Stimulated activated CD4-positive, alpha-beta T cell treated with anti-CD3 and anti-CD28 coated beads, Interleukin-1b, Interleukin-23, amount 100 ng/mL, for 1 hour (primary cell): ENCODE measurements at places on chromosomes 12 and 14.

DNA sequence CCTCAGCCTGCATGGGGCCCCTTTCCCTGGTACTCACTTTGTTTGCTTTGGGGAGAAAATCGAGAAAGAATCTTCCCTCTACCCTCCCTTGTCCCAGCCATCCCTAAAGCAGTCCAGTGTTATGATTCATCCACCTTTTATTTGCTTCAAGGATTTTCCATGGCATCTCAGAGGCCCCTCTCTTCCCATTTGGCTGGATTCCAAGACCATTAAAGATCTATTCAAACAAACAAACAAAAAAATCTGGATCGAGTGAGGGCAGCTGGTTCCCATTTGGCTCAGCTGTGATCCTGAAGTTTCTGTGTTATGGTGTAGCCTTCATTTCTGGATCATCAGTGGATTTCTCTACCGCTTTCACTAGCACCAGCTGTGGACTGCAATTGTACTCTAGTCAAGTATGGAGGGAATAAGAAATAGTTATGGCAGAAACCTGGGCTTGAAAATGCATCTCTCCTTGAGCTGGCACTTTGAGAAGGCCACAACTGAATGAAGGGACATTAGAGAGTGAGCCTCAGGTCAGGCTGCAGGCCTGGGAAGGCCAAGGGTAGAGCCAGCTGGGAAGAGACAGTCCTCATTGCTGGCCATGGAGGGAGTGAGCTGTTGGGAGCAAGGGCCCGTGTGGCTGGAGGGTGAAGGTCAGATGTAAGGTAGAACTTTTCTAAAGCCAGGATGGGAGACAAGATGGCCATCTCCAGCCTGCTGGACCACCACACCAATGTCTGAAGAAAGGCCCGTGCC is 13.7 kb downstream of the KRT71 start:
- DNase-seq = no peak

GRCh38 chr12:115223322-115223721 is 539.3 kb upstream of the TBX3 start:
- DNase-seq = no peak

DNA sequence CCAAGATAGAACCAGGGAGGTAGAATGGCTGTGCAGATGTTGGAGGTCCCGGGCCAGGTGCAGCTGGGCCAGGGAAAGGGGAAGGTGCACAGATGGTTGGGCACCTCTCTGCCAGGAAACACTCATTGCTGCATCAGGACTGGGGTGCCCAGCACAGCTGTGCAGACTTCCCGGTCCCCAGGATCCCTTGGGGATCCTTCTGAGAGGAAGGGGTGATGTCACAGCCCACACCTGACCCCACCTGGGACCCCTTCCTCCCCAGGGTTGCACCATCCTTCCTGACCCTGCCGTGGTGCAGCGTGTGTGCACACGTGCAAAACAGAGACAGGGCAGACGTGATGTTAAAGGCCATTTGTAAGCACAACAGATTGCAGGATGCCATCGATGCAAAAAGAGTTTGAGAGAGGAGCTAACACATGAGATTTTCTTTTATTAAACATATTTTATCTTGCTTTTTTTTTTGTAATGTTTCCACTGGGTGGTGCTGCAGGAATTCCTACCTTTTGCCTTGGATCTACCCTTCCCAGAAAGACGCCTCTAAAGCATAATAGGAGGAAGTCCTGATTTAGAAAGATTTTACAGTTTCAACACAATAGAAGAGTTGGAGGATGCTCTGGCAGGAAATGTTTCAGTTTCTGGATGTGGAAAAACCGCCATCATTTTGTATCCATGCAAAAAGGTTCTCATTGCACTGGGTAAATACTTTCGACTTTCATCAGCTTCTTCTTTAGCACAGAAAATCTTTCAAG is 14.8 kb downstream of the ELK3 start:
- no peak for DNase-seq

DNA sequence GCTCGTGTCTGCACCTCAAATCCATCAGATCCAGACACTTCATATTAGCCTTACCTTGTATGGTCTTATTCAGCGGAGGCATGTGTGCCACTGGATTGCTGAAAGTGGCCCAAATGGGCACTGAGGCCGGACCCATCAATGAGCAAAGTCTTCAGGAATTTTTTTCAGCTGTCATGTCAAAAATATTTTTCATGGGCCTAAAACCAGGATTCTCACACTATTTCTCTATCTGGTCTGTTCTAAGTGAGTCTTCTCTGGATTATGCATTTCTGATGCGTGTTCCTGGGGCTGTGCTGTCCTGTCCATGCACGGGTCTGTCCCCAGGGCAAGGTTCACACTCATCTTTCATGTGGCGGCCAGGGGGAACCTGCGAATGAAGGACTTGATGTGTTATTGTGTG is 94.6 kb downstream of the KCNA5 start:
- DNase-seq = no peak

DNA sequence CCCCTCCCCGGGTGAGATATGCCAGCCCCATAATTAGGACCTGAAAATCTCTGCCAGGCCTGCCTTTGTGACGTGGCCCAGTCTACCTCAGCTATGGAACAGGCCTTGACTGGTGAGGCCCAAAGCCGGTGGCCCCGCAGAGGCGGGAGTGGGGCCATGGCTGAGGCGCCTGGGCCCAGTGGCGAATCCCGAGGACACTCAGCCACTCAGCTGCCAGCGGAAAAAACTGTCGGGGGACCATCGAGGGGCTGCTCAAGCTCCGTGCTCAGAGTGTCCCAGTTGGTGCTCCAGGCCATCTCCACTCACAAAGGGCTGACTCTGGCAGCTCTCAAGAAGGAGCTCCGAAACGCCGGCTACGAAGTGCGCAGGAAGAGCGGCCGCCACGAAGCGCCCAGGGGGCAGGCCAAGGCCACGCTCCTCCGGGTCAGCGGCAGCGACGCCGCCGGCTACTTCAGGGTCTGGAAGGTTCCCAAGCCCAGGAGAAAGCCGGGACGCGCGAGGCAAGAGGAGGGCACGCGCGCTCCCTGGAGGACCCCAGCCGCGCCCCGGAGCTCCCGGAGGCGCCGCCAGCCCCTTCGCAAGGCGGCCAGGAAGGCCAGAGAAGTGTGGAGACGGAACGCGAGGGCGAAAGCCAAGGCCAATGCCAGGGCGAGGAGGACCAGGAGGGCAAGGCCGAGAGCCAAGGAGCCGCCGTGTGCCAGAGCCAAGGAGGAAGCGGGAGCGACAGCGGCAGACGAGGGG is 21.4 kb downstream of the ZNF641 start:
- DNase-seq = no peak

GRCh38 chr12:20731274-20731673 is 36.1 kb downstream of the SLCO1C1 start:
- no peak for DNase-seq

- no peak for DNase-seq
These were observed 23.1 kb downstream of the ACVR1B start for GRCh38 chr12:51974646-51975045.

DNA sequence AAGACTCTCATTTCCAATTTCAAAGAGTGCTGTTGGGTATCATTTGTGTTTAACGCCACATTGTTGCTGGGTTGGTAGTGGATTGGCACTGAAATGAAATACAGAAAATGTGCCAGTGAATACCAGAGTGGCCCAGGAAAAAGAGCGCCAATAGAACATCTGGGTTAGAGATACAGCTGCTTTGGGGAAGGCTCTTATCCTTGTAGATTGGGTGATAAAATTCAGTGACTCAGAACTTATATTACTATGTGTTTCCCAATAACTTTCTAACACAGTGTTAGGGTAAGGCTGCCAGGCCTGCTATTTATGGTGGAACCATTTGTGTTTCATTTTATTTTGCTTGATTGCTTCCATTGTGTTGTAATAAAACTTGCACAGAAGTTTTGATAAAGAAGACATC is 168.2 kb upstream of the SSTR1 start:
- no peak for DNase-seq

DNA sequence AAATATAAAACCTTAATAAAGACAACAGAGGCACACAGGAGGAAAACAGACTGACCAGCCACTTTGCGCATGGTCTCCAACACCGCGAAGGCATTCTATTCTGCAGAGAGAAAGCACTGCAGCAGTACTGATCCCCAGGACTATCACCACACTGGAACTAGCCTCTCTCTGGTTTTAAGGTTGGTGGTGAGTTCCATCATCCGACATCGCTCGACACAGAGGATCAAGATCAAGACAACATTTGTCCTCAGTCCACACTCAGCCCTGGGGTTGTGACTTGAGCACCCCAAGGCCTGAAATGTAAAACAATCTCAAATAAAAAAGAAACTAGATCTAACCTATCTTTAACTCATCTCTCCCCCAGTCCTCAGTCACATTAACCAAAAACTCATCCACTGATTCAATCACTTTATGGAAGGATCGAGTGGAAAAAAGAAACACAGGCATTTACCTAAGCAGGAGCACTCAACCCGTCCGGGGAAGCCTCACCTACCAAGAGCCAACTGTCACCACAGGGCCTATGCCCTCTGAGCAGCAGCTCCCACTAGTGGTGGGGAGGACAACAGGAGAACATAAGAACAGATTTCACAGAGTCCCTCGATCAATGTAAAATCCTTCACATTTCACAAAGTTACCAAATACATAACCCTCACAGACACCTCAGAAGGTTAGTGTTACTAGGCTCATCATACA is 17.7 kb downstream of the STXBP6 start:
- DNase-seq = no peak

DNA sequence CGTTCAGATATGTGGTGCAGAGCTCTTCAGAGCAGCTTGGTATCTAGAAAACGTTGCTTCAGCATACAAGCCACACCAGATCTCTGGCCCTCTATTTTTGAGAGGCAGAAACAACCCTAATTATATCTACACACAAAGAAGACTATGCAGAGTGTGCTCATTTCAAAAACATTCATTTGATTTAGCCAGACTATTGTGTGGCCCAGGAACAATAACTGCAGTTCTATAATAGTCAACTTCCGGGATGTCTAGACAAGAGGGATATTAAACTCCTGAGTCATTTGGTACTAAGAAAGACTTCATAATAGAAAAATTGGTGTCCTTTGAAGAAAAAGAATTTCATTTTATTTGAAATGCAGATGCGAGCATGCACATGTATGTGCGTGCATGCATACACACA is 153.8 kb downstream of the PELI2 start:
- DNase-seq = no peak

- no peak for DNase-seq
These were observed 954 bp upstream of the SLC39A2 start for GRCh38 chr14:20998139-20998538.

- no peak for DNase-seq
These were observed 79.9 kb downstream of the MDGA2 start for GRCh38 chr14:47595552-47595951.

DNA sequence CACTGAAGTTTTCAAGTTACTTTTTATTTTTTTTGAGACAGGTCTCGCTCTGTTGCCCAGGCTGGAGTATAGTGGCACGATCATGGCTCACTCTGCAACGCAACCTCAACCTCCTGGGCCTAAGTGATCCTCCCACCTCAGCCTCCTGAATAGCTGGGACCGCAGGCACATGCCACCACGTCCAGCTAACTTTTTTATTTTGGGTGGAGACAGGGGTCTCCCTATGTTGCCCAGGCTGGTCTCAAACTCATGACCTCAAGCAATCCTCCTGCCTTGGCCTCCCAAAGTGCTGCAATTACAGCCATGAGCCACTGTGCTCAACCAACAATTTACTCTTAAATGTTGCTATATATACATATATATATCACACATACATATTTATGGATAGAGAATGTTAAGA is 27.4 kb upstream of the LGALS3 start:
- no peak for DNase-seq

DNA sequence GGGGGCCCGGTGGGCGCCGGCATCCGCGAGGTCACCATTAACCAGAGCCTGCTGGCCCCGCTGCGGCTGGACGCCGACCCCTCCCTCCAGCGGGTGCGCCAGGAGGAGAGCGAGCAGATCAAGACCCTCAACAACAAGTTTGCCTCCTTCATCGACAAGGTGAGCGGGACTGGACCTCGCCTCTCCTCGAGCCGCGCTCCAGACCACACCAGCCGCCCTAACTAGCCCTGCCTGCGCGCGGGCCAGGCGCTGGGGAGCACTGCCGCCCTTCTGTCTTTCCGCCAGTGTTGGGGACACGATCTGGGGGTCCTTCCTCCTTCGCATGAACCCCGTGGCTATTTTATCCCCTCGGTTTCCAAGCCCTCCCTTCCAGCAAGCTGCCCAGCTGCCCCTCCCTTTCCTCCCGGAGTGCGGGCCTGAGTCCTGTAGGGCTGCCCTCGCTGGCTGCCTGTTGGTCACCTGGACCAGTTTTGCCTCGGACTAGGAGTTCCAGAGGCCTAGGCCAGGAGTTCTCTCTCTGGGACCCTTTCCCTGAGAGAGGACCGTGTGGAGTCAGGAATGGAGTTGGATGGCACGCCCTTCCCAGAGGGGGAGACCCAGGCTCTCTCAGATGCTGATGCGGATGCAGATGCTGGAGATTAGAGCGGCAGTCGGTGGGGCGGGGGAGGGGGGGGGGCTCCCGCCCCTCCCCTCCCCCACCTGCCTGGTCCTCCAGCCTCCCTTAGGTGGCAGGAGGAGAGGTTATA is 592 bp downstream of the KRT7 start:
- DNase-seq = no peak

DNA sequence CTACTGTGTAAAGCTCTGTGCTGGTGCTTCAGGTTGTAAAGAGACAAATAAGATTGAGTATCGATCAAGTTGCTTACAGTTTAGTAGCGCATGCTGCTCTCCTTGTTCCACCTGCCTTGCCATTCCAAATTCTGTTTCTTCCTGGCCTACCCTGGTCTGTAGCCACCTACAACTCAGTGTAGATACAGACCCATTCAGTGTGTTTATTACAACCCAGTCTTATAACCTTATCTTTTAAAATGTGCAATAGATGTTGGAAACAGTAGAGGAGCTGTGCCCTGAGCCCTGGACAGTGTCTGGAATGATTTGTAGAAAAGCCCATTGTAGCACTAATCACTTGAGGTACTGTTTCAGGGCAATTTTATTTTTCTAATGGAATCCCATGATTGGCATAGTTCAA is 68.5 kb downstream of the DIP2B start:
- no peak for DNase-seq

DNA sequence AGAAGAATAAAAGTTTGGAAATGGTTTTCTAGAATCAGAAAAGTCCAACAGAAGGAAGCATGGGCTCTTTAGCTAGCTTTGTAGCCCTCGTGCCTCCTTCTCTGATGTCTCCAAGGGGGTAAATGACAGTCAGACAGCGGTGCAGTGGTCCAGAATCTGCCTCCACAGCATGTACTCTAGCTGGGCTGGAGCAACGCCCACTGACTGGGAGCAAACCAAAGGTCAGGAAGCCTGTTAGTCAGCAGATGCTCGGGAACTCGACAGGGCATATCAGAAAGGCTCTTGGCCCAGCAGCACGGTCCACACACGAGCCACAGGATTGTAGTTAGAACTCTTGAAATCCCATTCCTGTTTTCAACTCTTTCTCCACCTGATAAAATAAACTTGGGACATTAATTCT is 164.3 kb downstream of the GRIN2B start:
- DNase-seq = no peak

- DNase-seq = no peak
These were observed 15.7 kb upstream of the MAPKAPK5 start for GRCh38 chr12:111826316-111826715.

DNA sequence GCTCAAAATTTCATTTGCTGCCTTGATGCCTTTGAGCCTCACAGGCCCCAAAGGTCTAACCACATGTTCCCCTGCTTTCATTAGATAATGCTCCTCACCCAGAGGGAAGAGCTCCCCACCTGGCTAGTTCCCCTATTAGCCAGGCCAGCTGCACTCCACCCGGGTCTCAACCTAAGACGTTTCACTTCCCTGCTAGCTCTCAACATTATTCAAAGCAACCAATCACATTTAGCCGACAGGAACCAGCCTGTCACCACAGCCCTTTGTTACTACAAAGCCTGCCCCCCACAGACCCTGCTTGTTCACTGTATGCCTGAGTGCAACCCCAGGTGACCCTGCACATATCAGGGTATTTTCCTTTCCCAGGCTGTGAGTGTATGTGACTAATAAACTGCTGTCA is 78.6 kb downstream of the SLC15A5 start:
- no peak for DNase-seq

GRCh38 chr12:40575987-40576386 is 116.3 kb upstream of the CNTN1 start:
- no peak for DNase-seq
